NCI-H1092 (cell line): ENCODE measurements at places on chromosomes 7 and 10.
A peak's percentile ranks its signal among the peaks of the same experiment; 100 is the strongest.

GRCh38 chr7:148746135-148746534 is 47.4 kb downstream of the CUL1 start:
- no peak for DNase-seq

DNA sequence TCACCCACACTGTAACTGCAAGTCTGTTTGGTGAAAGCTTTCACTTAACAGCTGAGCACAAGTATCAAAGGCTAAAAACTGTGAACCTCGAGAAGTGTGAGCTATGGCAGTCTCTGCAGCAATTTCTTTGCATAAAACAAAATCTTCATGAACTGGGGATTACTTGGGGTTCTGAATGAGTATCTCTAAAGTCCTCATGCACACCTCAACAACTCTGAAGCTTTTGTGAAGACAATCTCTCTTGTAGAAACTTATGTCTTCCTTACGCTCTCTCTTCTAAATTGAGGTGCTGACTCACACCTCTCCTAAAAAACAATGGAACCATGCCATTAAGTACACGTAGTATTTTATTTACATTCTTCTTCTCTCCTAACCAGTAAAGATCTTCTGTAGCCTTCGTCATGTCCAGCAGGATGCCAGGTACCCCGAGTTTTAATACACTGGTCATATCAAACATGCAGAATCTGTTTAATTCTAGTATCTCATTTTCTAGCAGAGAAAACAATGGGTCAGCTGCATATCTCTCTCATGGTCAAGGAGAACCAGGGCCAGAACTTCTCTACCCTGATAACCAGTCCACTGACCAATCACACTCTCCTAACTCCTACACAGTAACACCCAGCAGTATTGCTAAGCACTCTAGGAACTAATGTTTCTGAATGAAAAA is 76.9 kb downstream of the UBE2H start:
- no peak for DNase-seq

GRCh38 chr10:132332433-132332754 is 401 bp downstream of the LRRC27 start:
- DNase-seq: no peak

DNA sequence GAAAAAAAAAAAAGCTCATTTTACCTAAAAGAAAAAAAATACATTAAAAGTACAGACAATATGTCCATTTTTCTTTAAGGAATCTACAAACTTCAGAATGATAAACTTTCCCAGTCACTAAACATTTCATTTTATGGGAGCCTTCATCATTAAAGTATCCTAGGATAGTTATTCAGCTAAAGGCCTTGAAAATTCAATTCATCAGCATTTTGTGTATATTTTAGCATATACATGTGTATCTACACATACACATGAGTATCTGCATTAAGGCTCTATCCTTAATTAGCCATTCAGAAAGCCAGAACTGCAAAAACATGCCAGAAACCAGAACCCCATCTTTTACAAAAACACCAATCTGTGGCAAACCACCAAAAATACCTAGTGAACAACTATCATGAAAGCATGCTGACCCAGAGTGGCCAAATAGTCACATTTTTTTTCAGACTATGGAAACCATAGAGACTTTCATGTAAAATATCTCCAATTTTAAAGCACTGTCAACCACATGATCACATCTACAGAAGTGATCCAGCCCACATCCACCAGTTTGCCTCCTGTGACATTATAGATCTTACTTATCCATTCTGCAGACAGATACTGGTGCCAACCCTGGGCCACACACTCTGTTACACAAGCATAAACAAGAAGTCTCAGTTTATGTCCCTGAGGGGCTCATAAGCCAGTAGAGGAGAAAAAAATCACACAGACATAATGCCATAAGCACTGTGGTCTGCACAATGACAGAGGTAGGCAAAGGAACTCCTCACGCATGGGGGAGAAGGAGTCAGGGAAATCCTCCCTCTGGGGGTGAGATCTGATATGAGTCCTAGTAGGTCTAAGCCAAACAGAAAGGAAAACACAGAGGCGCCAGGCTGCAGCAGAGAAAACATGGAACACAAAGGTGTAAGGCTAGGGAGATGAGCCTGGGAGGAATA is 79.2 kb downstream of the SRPK2 start:
- DNase-seq: no peak

GRCh38 chr10:80144696-80145131 is 12.2 kb downstream of the PLAC9 start:
- DNase-seq: no peak

DNA sequence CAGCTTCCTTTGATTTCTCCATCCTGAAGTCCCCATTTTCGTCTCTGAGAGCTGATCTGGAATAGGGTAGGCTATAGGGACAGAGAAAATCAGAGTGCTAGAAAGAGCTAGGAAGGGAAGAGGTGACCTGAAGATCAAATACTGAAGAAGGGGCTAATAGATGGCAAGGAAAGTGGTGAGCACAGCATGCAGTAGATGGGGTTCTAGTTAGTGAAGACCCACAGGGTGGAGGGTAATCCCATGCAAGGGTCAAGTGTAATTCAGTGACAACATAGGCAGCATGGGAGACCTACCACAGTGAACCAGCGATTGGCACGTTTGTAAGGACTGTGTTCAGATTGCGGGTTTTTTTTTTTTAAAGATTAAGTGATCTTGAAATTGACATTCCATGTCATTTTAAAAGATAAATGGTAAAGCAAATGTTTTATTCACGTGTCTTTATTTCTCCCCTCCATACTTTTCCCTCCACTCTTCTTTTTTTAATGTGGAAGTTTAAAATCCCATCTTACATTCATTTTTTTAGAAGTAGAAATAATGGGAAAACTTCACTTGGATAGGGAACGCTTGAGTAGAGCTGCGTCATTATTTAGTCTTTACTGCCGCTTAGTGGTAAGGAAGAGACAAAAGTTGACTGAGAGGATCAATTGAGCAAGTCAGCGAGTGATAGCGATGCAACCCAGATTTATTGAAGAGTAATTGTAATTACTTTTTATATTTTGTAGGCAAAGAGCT is 21.0 kb upstream of the ABI1 start:
- peak; percentile 39 for DNase-seq

DNA sequence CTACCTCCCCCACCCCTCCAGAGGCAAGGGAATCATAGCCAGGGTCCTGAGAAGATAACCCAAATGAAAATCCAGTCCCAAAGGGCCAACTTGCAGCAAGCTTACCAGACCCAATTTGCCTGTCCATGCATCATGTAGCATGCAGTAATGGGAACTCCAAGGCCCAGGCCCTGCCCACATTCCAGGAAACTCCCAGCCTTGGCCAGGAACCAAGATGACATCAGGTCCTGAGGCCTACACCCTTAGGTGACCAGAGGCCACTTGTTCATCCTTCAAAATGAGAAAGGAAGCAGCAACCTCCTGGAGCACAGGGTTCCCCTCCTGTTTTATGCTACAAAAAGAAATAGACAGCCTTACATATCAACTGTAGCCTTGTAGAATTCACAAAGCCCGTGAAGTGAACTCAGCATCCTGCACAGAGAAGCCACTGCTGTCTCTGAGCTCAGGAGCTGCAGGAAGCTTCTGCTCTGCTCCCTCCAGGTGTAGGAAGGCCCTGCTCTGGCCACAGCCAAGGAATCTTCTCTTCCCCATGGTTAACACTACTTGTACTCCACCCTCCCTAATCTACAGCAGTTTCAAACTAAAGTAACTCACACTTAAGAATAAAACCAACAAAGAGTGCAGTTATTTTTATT is 30.3 kb upstream of the GRB10 start:
- DNase-seq: no peak

- DNase-seq: no peak
Measured at GRCh38 chr7:44384586-44385433, 59.4 kb upstream of the CAMK2B start.

- no peak for DNase-seq
Measured at GRCh38 chr7:79507131-79507530, 53.7 kb upstream of the MAGI2 start.

DNA sequence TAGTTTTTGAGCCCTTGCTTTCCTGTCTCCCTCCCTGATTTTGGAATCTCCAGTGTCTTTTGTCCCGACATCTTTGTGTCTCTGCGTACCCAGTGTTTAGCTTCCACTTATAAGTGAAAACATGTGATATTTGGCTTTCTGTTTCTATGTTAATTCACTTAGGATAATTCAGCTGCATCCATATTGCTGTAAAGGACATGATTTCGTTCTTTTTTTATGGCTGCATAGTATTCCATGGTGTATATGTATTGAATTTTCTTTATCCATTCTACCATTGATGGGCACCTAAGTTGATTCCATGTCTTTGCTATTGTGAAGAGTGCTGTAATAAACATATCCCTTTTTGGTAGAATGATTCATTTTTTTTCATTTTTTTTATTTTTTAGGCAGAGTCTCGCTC is 48.3 kb downstream of the ADK start:
- DNase-seq: no peak

DNA sequence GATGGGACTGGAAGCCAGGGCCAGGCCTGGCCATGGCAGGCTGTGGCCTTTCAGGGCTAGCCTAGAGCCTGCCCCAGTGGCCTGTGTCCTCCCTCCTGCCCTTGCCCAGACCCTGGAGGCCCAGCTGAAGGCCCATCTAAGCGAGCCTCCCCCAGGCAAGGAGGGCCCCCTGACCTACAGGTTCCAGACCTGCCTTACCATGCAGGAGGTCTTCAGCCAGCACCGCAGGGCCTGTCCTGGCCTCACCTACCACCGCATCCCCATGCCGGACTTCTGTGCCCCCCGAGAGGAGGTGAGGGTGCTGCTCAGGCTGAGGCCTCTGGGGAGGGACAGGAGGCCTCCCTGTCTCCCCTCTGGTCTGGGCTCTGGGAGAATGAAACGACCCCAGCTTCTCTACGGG is 60.9 kb downstream of the PALD1 start:
- DNase-seq: no peak

GRCh38 chr10:82136103-82136502 is 261.1 kb downstream of the NRG3 start:
- DNase-seq: no peak

- DNase-seq: no peak
Measured at GRCh38 chr10:121926671-121927317, 1.0 kb downstream of the ATE1 start.

GRCh38 chr7:69770613-69771012 is 172.3 kb downstream of the AUTS2 start:
- DNase-seq: no peak

DNA sequence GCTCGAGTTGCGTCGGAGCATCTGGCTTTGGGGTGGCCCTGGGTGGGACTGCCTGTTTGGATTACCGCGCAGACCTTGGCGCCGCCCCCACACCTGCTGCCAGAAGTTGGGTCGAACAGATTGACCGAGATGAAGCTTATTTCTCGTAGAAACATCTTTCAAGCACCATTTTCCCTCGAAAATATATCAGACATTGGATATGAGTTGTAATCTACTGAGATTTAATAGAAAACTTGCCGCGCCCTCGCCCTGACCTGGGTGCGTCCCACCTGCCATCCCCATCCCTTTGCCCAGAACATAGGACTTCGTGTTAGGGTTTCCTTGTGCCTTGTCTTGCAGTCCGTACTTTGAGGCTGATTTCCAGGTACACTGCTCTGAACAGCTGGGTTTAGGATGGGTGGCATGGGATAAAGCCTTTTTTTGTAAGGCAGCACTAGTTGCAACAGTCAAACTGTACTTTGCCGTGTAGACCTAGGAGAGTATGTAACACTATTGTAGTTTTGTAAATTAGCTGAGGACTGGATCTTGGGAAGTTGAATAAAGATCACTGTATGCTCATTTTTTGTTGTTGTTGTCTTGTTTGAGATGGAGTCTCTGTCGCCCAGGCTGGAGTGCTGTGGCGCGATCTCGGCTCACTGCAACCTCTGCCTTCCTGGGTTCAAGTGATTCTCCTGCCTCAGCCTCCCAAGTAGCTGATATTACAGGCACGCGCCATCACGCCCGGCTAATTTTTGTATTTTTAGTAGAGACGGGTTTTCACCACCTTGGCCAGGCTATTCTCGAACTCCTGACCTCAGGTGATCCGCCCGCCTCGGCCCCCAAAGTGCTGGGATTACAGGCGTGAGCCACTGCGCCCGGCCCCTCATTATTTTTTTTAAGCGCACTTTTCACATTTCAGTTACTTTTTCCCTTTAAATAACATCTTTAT is 978 bp downstream of the OGDH start:
- DNase-seq: no peak

GRCh38 chr10:48501226-48501625 is 103.6 kb downstream of the ARHGAP22 start:
- DNase-seq: no peak

GRCh38 chr7:50156706-50157105 is 63.7 kb upstream of the ZPBP start:
- no peak for DNase-seq

GRCh38 chr10:63885156-63885555 is 364.0 kb downstream of the REEP3 start:
- DNase-seq: no peak

GRCh38 chr7:4682621-4683042 is 537 bp downstream of the FOXK1 start:
- DNase-seq: peak; percentile 36

DNA sequence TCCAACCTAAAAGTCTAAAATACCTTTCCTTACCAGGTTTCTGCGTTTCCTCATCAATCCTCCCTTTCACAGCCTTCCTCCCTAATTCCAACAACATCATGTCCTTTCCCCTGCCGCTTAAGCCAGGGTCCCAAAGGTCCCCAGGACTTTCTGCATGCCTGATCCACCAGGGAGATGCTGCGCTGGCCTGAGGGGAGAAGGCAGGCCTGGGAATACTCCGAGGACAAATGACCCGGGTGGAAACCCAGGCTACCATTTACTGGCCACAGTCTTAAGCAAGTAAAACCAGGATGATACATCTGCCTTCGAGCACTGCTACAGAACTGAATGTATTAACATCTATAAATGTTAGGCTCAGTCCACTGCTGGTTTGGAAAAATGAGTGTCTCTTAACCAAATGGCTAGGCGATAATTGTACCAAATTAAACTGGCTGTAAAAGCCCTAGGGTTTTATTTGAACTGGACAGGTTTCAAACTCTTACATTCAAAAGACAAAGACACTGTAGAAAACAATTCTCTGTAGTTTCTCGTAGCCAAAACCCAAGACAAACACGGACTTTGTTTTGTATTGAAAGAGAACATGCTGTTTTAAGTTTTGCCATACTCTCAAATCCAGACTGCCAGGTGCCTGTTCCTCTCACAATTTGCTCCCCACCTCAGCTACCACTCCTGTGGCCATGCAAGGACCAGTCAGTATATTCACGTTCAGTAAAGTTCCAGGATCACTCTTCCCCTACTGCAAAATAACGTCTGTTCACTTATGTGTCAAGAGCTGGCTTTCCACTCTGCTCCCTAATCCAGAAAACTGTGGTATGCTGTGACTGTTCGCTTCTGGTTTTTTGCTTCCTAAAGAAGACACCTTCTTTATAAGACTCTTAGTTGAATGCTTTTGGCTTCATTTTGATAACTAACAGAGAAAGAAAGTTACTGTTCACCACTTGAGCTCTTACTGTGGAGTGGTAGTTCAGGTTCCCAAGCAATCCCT is 145.7 kb downstream of the RNF216 start:
- peak; percentile 3 for DNase-seq

DNA sequence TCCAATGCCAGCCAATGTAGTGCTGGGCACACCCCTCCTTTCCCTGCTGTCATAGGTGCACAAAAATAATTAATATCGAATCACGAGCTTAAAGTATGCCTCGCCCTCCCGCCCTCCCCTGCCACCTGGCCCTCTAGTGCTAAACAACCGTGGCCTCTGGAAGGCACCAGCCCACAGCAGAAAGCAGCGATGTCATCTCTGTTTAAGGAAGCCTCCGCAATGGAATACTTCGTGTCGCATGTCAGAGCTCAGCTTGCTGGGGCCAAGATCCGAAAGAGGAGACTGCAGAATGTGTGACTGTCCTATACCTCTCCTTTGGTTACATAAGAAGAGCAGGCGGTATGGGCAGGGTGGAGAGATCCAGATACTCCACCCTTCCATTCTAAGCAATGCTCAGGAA is 71.5 kb downstream of the RHOBTB1 start:
- no peak for DNase-seq
